ENCODE measurements at places on chromosomes 11 and 22. TPM values are rescaled to one million over a fixed set of nuclear protein-coding genes. Genes with fewer than 3 reads are reported as not detected.

DNA sequence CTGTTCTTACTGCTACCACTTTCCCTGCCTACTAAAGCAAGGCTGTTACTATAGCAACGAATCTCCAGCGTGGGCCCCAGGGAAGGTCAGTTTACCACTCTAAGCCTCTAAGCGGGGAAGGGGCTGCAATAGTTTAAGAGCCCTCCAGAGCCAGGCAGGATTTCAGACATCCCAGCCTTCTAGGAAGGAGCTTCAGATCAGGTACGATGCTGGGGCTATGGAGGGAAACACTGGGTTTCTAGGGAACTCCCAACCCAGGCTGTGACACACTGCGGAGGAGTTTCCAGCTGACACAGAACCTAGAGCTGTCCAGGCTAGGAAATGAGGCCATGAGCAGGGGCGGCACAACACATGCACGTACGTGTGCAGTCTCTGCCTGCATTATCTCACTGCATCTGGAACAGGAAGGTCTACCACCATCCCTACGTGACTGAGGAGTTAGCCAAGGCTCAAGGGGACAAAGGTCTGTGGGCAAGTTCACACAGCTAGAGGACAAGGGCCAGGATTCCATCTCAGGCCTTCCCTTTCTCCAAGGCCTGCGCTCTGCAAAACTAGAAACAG is 20.4 kb downstream of the HPS4 start:
- no peak for DNase-seq
- H3K36me3 ChIP-seq = peaks cover 90% of the 10 kb centered on the region
- H3K27me3 ChIP-seq = no peaks in the 10 kb centered on the region
- peaks cover 31% of the 10 kb centered on the region for H3K4me1 ChIP-seq

DNA sequence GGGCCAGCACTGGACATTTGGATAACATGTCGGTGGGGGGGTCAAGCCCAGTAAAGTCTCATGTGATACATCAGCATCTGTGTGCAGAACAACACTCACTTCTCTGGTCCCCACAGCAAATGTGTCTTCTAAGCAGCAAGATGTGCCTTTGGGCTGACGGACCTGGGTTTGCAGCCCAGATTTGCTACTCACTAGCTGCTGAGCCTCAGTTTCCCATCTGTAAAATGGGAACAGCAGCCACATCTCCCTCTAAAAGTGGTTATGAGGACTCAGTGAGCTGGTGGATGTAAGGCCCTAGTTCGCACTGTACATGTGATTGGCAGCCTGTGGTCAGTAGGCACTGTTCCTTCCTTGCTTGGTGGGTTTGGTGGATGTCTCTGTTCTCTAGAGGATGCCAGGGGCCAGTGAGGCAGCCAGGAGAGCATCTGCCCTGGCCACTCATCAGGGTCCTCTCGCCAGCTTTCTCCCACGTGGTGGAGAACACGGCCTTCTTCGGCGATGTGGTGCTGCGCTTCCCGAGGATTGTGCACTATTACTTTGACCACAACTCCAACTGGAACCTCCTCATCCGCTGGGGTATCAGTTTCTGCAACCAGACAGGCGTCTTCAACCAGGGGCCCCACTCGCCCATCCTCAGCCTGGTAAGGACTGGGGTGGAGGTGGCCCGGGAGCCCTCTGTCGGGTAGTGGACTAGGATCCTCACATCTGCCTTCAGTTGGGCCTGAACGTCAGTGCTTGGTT is 12.5 kb downstream of the CCDC134 start:
- no peak overlapping the region for H3K4me3 ChIP-seq
- no peak for DNase-seq
- H3K4me1 ChIP-seq = no peaks in the 10 kb centered on the region
- no peaks in the 10 kb centered on the region for H3K36me3 ChIP-seq
- H3K27me3 ChIP-seq = no peaks in the 10 kb centered on the region
- H3K27ac ChIP-seq = no peak overlapping the region

DNA sequence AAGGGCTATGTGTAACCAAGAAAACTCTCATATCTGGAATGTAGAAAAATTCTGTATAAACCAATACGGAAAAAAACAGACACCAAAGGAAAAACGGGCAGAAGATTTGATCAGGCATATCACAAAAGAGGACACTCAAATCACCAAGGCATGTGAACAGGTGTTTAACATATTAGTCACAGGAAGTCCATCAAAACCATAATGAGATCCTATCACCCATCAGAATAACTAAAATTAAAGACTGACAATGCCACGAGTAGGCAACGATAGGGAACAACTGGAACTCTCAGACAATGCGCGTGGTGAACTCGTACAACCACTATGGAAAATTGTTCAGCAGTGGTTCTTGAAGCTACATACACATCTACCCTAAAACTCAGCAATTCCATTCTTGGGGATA is 94.5 kb downstream of the MICAL3 start:
- peaks cover 30% of the 10 kb centered on the region for H3K4me1 ChIP-seq
- no peaks in the 10 kb centered on the region for H3K27me3 ChIP-seq
- H3K4me3 ChIP-seq = no peak overlapping the region
- no peaks in the 10 kb centered on the region for H3K36me3 ChIP-seq
- no peak for DNase-seq
- no peak overlapping the region for H3K27ac ChIP-seq

- no peaks in the 10 kb centered on the region for H3K4me1 ChIP-seq
- H3K27ac ChIP-seq = no peak overlapping the region
- H3K27me3 ChIP-seq = peaks cover 13% of the 10 kb centered on the region
- H3K4me3 ChIP-seq = no peak overlapping the region
Observed at GRCh38 chr11:115642660-115643059, 138.4 kb upstream of the CADM1 start.

- peaks cover 76% of the 10 kb centered on the region for H3K4me1 ChIP-seq
- H3K27me3 ChIP-seq = no peaks in the 10 kb centered on the region
- DNase-seq = no peak
- H3K27ac ChIP-seq = peak overlapping the region; percentile 74
- no peak overlapping the region for H3K4me3 ChIP-seq
- H3K36me3 ChIP-seq = no peaks in the 10 kb centered on the region
Observed at GRCh38 chr22:40196628-40197360, 19.1 kb downstream of the TNRC6B start.

- H3K27ac ChIP-seq = peak overlapping the region; percentile 64
- H3K36me3 ChIP-seq = no peaks in the 10 kb centered on the region
- peaks cover 62% of the 10 kb centered on the region for H3K4me1 ChIP-seq
- no peaks in the 10 kb centered on the region for H3K27me3 ChIP-seq
- no peak for DNase-seq
- H3K4me3 ChIP-seq = no peak overlapping the region
Observed at GRCh38 chr11:19869466-19869865, 156.8 kb downstream of the NAV2 start.

DNA sequence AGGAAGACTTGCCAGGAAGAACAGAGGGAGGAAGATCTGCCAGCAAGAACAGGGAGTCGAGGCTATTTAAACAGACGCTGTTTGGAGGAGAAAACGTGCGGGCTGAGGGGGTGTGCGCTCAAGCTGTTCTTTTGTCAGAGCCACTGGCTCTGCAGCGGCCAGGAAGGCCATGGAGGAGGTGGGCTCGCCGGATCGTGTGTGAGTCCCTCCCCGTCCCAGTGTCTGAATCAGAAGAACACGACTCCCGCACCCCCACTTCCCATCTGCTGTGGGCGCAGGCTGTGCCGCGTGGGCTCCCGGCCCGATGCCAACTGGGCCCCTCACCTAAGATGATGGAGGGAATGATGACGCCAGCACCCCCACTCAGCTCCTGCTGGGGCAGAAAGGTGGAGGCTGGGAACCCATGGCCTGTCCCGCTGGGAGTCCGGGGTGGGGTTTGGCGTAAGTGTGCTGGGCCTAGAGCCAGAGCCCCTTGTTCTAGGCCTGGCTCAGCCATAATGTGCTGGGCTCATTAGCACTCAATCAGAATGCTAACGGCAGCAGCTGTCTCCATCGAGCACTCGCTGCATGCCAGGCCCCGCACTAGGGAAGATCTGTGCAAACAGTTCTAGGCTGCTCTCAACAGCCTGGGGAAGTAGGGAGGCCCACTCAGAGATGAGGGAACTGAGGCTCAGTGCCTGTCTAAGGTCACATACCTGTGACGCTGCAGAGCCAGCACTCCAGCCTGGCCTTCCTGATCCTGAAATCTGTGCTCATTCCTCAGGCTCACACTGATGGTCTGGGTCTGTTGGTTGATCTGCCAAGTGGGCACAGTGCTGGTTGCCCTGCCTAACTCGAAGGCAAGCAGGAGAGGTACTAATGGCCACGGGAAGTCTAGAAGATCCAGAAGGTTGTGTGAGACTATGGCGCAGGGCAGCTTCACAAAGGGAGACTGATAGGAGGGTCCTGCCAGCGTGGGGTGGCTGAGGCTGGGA is 11.5 kb downstream of the NPTXR start:
- H3K4me1 ChIP-seq = no peaks in the 10 kb centered on the region
- H3K36me3 ChIP-seq = no peaks in the 10 kb centered on the region
- DNase-seq = peak; percentile 25
- H3K27me3 ChIP-seq = no peaks in the 10 kb centered on the region
- no peak overlapping the region for H3K27ac ChIP-seq

ADAMTS15 gene
- total RNA-seq = 3.9 TPM

LINC01488 gene
- total RNA-seq = not detected

OLFML1 gene
- 10.3 TPM for total RNA-seq

GSTT2B gene
- total RNA-seq = 4.2 TPM
